ENCODE measurements at places on chromosomes 11 and 22. TPM values are rescaled to one million over a fixed set of nuclear protein-coding genes. Genes with fewer than 3 reads are reported as not detected.

Gene APOA4
- total RNA-seq: not detected

Gene BRSK2
- total RNA-seq: 3.9 TPM

Gene DMC1
- 4.8 TPM for total RNA-seq

Gene DGAT2
- total RNA-seq: 1.4 TPM

Gene SEPTIN3
- 1.2 TPM for total RNA-seq

Gene TRIM29
- total RNA-seq: 28.0 TPM
